Hematopoietic multipotent progenitor cell treated with erythropoietin and hydrocortisone succinate and interleukin-3 and kit ligand, for 6 days (in vitro differentiated cells): ENCODE measurements at places on chromosomes 11 and 22.

DNA sequence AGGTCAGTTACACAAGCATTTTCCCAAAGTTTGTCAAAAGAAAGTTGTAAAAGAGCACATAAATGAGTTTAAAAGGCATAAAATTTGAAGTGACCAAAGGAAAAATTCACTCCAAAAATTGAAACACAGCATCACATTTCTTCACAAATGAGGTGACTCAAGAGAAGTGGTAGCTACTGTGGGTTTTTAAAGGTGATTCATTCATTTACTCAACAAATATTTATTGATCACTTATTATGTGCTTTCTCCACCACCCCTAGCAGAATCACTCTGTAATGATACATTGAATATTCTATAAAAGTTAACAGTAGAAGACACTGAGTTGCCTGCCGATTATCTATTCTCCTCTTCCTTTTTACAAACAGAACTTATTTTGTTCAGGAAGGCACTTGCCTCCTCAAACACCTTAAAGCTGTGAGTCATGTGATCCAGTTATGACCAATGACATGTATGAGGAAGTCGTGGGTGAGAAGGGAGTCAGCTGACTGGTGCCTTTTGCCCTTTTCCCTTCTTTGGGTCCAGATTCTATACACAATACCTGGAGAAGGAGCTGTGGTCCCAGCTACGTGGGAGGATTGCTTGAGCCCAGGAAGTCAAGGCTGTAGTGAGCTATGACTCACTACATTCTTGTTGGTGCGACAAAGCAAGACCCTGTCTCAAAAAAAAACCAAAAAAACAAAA, 67.7 kb upstream of the CLNS1A start:
- DNase-seq = no peak

DNA sequence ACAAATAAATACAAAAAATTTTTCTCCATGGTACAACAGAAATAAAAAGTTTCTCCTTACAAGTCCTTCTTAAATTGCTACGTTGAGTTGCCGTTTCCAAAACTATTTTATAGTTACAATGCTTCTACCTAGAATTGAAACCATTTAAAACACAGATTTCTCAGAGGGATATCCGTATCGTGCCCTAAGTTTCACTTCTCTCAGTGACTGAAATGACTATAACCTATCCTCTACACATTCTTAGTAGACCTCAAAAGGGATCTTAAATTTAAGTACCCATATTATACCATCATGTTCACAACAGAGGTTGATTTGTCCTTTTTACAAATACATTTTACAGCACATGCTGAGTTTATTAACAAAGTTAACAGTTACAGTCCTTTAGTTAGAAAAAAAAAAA, 44.1 kb downstream of the USP28 start:
- DNase-seq = no peak

GRCh38 chr11:78417888-78418583, 416 bp upstream of the GAB2 start:
- peak; percentile 78 for DNase-seq

DNA sequence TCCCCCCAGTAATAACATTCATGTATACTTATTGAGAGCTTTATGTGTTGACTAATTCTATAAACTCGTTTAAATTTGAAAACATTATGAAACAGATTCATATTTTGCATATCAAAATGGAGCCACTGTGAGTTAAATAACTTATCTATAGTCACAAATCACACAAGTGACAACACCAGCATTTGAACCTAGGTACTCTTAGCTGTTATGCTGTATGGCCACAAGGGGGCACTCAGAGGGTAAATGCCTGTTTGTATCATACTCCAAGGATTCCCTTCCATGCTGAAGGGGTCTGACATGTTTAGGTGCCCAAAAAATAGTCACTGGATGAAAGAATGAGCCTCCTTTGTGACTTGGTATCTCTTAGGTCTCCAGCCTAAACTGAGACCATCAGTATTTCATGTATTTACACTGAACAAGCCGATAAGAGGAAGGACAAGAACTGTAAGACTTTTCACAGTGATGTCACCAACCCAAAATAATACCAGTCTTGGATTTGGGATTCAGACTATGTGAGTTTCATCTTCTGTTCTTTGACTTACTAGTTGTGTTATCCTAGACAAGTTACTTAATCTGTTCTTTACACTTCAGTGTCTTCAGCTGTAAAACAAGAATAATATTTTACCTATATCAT, 12.2 kb upstream of the OR52D1 start:
- DNase-seq = peak; percentile 87

- DNase-seq = no peak
Measured at GRCh38 chr11:1261241-1262071, 38.6 kb downstream of the MUC5B start.

DNA sequence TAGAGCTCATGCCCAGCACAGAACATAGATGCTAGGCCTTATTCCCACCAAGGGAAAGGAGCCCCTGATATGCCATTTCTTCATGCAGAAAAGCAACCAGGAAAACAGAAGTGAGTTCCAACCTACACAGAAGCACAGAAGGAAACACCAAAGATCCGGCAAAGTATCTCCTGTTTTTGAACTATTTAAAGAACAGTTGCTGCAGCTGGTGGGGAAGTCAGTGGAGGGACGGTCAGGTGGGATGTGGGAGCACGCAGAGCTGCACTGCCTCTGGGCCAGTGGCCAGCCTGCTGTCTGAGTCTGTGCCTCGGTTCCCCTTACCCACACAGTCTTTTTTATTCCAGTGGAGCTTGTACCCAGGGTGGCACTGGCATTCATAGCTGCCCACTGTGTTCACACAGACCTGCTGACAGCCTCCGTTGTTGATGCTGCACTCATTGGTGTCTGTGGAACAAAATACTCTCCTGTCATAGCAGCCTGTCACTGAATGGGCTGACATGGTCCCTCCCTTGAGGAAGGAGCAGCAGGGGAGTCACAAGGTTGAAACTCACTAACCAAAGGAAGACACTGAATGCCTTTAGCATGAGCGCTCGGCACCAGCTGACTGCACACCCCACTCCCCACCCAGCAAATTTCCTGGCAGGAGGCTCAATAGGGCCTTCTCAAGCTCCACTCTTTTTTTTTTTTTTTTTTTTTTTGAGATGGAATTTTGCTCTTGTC, 37.9 kb downstream of the SCUBE2 start:
- no peak for DNase-seq

GRCh38 chr11:64870176-64870892, 8.1 kb downstream of the EHD1 start:
- peak; percentile 75 for DNase-seq
